ENCODE measurements at places on chromosomes 11 and 22. TPM values are rescaled to one million over a fixed set of nuclear protein-coding genes. Genes with fewer than 3 reads are reported as not detected.

DNA sequence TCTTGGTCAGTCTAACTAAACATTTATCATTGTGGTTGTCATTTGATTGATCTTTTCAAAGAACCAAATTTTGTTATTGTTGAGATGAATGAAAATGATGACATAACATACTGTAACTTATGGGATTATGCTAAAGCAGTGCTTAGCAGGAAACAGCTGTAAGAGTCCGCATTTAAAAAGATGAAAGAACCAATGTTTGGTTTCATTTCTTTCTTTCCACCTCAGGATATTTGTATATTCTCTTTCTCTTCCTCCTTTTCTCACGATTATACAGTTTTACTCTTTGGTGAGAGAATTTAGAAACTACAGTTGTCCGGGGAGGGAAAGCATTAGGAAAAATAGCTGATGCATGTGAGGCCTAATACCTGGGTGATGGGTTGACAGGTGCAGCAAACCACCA, 23.1 kb downstream of the PIH1D2 start:
- no peak for DNase-seq

DNA sequence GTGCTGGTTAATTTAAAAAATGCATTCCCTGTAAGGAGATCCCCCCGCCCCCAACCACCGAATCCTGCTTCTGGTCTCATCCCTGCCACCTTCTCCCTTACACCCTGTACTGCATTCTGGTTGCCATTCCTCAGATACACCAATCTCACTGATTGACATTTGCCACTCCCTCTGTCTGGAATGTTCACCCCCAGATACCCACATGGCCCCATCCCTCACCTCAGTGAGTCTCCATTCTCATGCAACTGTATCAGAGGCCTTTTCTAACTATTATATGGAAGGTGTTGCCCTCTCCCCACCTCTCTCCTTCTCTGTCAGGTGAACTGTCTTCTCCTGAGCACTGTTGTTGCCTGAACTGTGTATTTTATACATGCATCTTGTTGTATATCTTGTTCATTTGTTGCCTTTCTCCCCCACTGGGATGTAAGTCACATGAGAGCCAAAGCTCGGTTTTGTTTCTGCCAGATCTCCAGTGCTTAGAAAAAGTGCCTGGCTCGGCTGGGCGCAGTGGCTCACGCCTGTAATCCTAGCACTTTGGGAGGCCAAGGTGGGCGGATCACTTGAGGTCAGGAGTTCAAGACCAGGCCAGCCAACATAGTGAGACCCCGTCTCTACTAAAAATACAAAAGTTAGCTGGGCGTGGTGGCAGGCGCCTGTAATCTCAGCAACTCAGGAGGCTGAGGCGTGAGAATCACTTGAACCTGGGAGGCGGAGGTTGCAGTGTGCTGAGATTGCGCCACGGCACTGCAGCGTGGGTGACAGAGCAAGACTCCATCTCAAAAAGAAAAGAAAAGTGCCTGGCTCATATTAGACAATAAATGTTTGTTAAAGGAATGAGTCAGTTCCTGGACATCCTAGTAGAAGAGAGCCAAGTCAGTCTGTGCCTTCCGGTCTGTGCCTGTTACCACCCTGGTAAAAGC, 61.0 kb downstream of the TNRC6B start:
- DNase-seq = no peak

DNA sequence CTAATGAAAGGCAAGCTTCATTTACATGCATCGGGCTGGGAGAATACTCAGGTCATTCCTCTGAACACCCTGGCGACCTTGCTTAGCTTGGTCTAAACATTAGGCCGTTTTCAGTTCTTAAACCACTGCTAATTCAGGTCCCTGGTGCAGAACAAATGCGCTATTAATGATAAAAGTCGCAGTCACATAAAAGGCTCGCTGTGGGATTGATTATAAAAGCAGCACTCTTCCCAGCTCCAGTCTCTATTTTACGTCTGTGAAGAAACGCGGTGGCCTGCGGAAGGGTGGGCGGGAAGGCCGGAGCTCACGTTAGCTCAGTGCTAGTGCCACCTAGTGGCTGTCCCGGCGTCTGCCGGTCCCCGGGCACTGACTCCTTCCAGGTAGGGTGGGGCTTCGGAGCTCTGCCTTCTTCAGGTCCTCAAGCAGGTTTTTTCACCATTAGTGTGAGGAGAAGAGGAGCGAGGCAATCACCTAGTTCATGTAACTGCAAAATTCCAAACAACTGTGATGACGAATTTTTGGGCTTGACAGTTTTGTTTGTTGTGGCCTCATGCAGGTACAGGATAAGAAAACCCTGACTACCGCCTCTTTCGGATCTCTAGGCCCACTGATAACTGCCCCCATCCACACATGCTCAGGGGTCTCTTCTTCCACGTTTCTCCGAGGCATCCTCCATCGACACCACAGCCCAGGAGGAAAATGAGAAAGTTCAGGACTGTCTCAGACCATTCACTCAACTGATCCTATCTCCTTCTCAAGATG, 66.5 kb upstream of the CLMP start:
- peak; percentile 70 for DNase-seq

- no peak for DNase-seq
Observed at GRCh38 chr22:42332089-42332488, 61.6 kb upstream of the TCF20 start.

GRCh38 chr11:29985248-29985647, 31.6 kb downstream of the KCNA4 start:
- DNase-seq = no peak

The MN1 gene
- 2.3 TPM for total RNA-seq

DNA sequence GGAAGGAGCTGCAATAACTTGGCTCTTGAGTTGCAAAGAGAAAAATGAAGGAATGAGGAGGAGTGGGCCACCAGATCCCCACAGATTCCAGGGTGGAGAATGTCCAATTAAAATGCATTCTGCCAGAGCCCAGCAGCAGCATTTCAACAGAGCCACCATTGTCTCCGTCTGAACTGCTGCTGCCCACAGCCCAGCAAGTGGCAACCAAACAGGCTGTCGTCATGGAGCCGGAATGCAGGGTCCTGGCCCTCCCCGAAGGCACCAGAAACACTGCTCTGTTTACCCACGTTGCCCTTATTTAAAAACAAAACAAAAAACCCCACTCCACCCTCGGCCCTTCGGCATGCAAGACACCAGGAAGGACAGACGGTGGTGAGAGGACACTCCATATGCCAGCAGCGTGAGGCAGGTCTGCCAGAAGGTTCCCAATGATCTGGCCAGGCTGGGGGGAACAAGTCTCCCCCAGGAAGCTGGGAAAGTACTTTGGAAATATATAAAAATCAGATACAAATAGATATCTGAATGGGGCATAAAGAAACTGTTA, 32.5 kb downstream of the PLEKHA7 start:
- no peak for DNase-seq

- no peak for DNase-seq
Observed at GRCh38 chr22:18136563-18137320, 13.2 kb upstream of the USP18 start.

DNA sequence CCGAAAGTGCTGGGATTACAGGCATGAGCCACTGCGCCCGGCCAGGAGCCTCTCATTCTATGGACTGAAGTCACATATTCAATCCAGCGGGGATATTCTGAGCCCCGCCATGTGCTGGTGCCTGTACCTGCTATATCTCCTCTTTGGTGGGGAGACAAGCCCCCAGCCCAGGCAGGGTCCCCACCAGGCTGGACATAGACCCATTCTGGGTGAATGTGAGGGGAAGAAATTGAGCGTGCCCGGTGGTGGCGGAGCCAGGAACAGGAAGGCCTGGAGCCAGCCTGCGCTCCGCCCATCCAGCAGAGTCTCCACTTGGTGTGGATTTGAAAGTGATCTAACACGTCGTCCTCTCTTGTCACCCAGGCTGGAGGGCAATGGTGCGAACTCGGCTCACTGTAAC, 38.0 kb upstream of the CSNK1E start:
- no peak for DNase-seq

DNA sequence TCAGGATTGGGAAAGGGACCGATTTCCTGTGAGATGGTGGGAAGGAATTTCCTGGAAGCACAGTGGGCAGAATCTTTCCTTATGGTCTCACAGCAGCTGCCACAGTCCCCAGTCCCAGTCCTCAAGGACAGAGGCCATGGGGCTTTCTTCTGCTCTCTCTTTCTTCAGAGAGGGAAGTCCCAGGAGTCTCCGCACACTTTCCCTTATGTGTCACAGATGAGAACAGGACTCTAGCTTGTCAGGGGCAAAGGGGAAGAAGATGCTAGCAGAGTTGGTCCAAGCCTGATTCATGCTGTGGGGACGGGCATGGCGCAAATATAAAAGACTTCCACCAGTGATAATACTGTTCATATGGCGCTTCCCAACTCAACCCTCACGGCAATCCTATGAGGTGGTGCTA, 7.5 kb upstream of the PPFIA1 start:
- no peak for DNase-seq

DNA sequence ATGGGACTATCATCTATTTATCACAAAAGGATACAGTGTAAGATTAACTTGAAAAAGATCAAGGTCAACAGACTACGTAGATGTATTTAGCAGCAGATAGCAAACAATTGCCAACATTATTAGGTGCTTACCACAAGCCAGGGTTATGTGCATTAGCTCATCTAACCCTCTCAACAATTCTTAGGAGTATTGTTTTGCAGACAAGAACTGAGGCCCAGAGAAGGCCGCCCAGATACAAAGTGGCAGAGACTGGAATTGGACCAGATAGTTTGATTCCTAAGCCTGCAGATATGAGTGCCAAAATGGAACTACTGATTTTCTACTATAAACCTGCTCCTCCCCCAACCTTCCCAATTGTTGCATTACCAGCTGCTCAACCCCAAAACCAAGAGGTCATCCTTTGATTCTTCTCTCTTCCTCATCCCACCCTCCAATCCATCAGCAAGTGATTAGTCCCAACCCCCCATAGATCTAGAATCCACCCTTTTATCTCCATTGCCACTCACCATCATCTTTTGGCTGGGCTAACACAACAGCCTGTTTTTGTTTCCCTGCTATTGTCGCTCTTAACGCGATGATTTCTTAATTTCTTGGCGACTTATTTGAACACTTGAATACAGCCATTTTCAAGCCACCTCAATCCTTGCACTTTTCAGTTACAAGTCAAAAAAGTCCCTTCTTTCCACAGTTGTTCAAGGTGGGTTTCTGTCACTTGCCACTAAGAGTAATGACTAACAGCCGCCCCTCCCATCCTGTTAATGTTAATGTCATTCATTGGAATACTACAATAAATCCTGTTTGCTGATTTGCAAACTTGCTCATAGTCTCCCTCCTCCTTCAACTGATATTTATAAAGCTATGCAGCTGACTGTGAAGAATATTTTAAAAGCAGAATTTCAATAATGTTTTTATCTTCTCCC, 2.7 kb downstream of the TMEM123 start:
- no peak for DNase-seq

The GNAZ gene
- total RNA-seq = 1.0 TPM

DNA sequence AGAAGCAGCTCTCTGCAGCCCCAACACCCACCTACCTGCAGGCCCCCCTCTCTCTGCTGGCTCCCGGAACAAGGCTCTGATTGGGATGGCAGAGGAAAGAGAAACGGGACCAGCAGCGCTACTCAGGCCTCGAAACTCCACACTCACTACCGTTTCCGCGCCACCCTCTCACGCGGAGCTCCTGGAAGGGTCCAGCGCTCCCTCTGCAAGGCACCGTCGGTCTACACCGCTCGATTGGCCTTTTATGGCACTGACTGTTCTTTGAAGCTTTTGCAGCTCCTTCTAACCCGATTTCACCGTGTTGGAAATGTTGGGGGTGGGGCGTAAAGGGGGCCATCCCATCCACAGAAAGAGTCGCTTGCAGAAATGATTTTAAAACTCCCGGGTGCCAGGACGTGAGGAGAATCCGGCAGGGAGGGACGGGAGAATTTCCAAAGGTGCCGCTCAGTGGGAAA, 323 bp upstream of the PANX1 start:
- DNase-seq = no peak

- no peak for DNase-seq
Observed at GRCh38 chr22:28711820-28712777, 29.5 kb downstream of the CHEK2 start.

- no peak for DNase-seq
Observed at GRCh38 chr11:132948252-132948651, 584.0 kb downstream of the OPCML start.

The SLC37A4 gene
- 59.9 TPM for total RNA-seq

- DNase-seq = no peak
Observed at GRCh38 chr22:35854334-35854733, 136.7 kb downstream of the APOL5 start.

GRCh38 chr11:76640501-76640900, 30.0 kb downstream of the LRRC32 start:
- no peak for DNase-seq

- DNase-seq = no peak
Observed at GRCh38 chr22:30486661-30487115, 14.9 kb upstream of the SEC14L3 start.

Measured in left colon (tissue), 2 donors.